ENCODE measurements at places on chromosomes 7 and 10.

DNA sequence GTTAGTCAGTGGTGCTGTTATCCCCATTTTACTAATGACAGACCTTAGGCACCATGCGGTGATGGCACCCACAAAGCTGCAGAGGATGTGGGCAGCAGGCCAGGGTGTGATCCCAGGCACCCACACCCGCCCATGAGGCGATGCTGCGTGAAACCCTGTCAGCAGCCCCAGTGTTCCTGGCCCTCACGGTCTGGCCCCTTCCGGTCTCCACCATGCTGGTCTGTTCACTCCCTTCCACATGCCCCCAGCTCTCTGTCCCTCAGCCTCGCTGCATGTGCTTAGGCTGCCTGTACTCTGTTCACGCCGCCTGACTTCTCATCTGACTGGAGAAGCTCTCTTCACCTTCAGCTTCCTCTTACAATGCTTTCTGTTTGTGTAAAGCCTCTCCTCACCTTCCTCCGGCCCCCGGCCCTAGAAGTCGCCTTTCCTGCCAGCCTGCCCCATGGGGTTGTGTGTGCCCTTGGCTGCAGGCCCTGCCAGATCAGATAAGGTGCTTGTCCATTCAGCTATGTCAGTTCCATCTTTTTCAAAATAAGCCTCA, 17.6 kb upstream of the ORAI2 start:
- no peak for DNase-seq

GRCh38 chr7:126052229-126052628, 1122.6 kb upstream of the POT1 start:
- DNase-seq: no peak

- no peak for DNase-seq
Observed at GRCh38 chr10:84007482-84007881, 131.8 kb upstream of the GHITM start.

GRCh38 chr10:60899266-60899665, 44.7 kb downstream of the RHOBTB1 start:
- no peak for DNase-seq

GRCh38 chr7:17743316-17743715, 197.0 kb downstream of the SNX13 start:
- DNase-seq: no peak
